ENCODE measurements at places on chromosomes 11 and 22.

DNA sequence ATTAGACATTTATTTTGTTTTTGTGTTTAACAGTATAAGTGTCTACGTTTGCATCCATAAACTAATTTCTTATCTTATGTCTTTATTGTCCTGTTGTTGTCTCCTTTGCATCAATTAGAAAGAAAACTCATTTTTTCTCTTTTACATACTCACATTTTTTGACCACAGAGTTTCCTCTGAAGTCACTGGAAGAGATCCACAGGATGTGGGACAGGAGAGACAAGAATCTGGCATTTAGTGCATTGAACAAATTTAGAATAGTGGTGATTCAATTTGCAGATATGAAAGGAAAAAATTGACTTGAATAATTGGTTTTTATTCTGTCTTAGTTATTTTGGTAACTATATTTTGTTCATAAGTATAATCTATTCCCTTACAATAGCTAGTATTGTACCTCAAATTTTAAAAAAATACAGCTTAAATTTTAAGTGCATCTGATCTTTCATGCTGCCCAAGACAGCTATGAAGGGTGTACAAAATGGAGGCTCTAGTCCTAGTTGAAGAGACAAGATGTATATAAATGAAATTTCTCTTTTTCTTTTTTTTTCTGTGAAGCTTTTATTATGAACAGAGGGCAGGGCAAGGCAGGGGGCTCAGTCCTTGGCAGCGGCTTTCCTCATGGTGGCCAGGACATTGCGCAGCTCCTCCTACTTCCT lies 24.4 kb downstream of the HORMAD2 start:
- no peak for DNase-seq

GRCh38 chr11:111886844-111887243 lies 7.5 kb downstream of the CFAP68 start:
- no peak for DNase-seq

DNA sequence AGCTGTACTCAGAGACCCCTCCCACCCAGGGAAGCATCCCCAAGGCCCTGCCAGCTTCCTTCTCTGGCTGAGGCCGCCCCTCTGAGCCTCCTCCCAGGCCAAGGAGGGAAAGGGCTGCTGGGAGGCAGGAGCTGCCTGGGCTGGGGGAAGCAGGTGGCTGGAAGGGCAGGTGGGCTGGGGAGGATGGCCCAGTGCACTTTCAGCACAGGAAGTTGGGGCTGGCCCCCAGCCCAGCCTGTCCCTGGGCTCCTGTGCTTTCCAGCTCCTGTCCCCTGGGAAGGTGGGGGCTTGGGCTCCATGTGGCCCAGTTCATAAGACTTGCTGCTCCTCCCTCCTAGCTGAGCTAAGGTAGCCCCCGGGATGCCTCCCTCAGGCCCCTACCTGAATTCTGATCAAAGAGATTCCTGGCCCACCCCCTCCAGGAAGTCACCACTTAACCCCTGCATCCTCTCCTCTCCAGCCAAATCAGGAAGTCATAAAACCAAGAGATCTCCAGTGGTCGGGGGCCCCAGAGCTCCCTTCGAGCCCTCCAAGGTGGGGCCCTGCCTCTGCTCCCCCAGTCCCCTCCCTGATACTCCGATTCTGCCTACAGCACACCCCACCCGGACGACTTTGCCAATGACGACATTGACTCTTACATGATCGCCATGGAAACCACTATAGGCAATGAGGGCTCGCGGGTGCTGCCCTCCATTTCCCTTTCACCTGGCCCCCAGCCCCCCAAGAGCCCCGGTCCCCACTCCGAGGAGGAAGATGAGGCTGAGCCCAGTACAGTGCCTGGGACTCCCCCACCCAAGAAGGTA lies 4.9 kb downstream of the PPP1CA start:
- DNase-seq, result no peak

DNA sequence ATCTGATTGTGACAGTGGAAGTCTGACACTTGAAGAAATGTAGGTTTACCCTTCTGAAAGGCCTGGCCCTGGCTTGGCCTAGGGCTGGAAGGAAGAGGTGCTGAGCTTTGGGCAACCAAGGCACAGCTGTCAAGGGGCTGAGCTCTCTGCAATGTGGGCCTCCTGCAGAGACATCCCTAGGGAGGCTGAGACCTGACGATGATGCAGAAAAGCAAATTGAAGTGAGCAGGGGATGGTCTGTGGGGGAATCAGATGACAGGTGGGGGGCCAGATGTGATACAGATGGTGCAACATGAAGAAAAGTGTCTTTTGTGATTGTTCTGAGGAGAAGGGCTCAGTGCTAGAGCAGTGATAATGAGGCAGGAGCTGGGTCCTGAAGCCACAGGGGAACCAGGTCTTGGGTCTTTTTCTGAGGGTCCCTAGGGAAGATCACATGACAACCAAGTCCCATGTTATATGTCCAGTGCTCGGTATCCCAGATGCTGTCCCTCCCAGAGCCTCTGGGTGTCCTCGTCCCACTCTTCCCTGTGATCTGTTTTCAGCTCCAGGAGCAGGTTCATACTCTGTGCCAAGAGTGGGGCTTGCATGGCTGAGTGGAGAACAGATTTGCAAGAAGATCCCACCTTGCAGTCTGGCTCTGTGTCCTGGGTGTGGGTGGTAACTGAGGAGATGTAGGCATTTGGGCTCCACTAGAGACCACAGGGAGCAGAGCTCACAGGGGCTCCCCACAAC lies 79.9 kb upstream of the VPREB1 start:
- no peak for DNase-seq

GRCh38 chr11:76313913-76314740 lies 66.8 kb downstream of the THAP12 start:
- DNase-seq, result no peak

GRCh38 chr22:49394116-49394785 lies 433.4 kb downstream of the BRD1 start:
- no peak for DNase-seq

DNA sequence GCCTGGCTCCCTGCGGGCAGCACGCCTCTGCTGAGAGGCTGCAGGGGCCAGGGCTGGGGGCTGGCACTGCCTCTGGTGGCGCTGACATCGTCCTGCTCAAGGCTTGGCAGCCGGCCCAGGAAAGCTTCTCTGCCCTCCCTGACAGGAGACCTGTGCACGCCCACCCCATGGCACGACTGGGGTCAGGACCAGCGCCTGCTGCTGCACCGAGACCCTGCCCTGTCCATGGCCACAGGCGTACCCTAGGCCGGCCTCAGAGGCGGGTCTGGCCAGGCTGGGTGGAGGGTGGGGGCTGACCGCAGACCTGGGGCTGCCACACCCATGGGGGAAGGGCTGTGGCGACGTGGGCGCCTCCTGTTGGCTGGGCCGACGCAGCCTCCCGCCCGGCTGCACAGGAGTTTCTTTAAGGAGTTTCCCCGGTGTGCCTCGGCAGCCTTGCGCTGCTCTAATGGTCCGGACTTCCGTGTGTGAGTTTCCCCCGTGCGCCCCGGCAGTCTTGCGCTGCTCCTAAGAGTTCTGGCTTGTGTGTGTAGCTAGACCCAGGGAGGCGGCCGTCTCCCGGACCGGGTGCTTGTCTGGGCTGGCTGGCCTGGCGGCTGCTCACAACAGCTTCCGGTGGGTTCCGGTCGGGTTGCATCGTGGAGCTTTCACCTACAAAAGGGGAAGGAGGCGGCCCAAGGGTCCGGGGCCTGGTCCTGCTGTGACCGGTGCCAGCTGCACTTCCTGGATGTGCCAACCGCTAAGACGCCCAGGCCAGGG lies 4.6 kb downstream of the TRABD start:
- DNase-seq, result peak; percentile 40

- no peak for DNase-seq
Observed at GRCh38 chr11:60923800-60924109, 505 bp upstream of the TMEM132A start.

GRCh38 chr11:83449338-83449913 lies 163.3 kb upstream of the CCDC90B start:
- DNase-seq, result no peak

- no peak for DNase-seq
Observed at GRCh38 chr11:79059141-79059540, 381.7 kb downstream of the TENM4 start.

GRCh38 chr11:3107608-3108182 lies 50.5 kb upstream of the CARS1 start:
- peak; percentile 9 for DNase-seq

- DNase-seq, result no peak
Observed at GRCh38 chr11:94550513-94550912, 6.8 kb downstream of the FUT4 start.

DNA sequence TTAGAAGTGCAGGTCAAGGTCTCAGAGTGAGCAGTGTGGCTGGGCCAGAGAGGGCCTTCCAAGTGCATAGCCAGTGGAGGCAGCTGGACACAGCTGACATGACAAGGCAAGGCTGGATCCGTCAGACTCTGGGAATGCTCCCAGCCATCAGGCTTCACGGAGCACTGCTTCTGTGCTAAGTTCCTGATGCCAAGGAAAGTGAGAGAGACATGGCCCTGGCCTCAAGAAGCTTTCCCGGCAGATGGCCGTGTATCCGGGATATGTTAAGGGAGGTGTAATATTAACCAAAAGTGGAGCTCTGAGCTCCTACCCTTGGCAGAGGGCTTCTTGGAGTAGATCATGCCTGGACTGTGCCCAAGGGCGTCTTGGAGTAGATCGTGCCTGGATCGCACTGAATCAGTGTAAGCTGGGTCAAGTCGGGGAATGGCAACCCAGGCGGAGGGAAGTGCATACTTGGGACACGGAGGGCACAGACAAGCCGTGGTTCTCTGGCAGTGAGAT lies 7.4 kb upstream of the EFCAB6 start:
- no peak for DNase-seq

- DNase-seq, result no peak
Observed at GRCh38 chr11:26621132-26621531, 49.1 kb upstream of the MUC15 start.

- DNase-seq, result no peak
Observed at GRCh38 chr11:12280199-12280837, 97.1 kb upstream of the PARVA start.

DNA sequence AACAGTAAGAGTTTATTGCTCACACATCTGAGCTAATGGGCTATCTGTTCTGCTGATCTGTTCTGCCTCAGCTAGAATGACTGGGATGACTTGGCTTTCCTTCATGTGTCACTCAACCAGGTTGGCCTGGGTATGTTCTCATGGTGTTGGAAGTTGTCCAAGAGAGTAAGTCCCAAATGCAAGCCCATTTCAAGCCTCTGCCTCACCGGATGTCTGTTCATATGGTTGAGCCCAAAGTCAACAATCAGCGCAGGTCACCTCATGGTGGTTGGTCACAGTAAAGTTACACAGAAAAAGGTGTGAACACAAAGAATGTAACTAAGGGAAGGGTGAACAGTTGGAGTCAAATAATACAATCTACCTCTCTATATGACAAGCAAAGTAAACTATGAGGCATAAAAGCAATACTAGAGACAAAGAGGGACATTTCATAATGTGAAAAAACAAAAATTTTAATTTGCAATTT lies 1.9 kb downstream of the GDPD4 start:
- no peak for DNase-seq

DNA sequence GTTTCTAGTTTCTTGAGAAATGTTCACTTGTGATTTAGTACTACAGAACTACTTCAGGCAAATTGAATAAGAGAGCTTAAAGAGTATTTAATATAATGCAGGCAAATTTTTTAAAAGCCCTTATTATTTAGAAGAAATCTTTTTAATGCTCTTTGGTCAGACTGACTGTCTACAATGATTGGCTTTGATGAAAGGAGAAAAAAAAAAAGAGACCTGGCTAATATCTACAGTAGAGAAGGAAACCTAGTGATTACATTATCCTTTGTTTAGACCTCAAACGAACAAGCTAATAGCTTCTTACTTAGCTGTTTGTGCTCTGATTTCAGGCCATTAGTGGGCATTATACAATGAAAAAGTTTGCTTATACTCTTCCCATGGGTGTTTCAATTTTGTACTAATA lies 1043.1 kb downstream of the JRKL start:
- DNase-seq, result no peak

DNA sequence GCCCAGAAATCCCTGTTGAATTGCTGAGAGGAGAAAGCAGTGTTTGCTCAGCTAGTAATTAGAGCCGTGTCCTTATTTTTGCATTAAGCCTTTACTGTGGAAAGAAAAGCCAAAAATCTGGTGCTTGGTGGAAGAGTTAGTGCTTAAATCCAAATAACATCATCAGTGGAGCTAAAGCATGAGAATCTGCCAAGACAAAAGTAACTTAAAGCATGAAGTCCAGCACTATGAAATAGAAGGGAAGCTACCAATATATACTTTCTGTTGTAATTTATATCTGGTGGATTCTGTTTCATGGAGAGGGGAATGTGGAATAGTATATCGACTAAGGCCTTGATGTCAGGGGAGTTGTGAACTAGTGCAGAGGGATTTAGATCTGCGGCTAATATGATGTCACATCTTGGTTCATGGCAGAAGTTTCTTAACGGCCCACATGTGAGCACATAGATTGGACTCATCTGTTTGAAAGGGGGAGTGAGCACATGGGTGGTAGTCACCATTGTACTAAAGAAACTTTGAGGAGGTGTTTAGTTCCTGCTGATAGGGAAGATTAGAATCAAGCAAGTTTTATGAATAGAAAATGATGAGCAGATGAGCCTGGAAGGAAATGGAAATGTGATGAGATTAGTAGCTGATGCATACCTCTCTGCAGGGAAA lies 224.4 kb upstream of the MTNR1B start:
- no peak for DNase-seq

DNA sequence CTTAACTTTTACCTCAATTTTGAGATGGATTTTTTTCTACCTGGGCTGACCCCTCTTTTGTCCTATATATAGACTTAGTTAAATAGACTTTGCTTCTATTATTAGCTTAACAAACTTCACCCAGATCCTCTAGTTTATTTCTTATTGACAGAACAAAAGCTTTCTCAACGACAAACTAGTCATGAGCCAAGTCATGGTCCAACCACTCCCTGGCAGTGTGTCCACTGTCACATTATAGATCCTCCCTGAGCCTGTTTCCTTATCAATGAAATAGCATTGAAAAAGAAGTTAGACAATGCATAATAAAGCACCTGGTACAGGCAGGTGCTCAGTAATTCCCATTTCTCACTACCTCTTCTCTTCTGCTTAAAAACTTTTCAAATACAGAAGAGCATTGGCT lies 155.1 kb downstream of the SPON1 start:
- no peak for DNase-seq

DNA sequence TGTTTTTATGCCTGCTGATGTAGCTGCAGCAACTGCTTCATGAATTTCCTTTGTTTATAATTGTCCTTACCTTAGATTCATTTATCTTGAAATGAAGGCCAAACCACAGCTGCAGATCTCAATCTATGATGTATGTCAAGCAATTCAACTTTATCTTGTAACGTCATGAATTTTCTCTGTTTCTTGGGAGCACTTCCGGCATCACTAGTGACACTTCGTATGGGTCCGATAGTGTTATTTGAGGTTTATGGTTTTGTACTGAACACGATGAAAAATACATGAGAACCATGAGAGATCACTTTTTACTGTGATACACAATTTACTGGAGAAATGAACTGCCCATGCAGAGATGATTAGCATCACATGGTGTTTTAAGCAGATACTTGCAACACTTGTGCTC lies 98.5 kb downstream of the CSTPP1 start:
- no peak for DNase-seq

GRCh38 chr11:59106363-59107336 lies at the start of gene FAM111B:
FAM111B (plus strand) TSS chr11:59107237; CDS start chr11:59109626, 2,389 bp downstream.
- DNase-seq, result peak; percentile 48

- DNase-seq, result no peak
Observed at GRCh38 chr11:105701098-105701497, 91.2 kb downstream of the GRIA4 start.

All from tibial nerve (tissue), 4 donors.